ENCODE measurements at places on chromosomes 6 and 20.

- no peak for DNase-seq
Measured at GRCh38 chr20:37690626-37691369, 3.0 kb upstream of the CTNNBL1 start.

DNA sequence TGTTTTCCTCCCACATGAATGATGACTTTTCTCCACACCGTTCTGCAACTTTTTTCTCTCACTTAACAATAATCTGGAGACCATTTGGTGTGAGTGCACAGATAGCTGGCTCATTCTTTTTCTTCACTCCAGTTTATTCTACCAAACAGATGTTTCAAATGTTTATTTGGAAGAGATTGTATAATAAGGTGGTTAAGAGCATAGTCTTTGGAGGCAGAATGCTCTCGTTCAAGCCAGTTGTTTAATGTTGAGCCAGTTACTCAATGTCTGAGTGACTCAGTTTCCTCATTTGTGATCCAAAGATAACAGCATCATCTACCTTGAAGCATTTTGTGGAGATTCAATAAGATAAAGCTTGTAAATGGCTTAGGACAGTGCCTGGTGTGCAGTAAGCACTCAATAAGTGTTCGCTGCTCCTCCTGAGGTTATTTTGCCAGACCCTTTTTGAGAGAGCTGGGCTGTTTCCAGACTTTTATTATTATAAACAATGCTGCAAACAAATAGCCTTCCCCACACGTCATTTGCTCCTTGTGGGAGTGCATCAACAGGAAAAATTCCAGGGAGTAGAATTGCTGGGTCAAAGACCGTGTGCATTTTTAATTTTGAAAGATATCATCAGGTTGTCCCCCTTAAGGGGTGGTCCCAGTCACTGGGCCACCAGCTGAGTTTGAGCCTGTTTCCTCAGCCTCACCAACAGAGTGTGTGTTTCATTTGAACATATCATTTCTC, 70.6 kb downstream of the VEGFA start:
- DNase-seq: no peak

DNA sequence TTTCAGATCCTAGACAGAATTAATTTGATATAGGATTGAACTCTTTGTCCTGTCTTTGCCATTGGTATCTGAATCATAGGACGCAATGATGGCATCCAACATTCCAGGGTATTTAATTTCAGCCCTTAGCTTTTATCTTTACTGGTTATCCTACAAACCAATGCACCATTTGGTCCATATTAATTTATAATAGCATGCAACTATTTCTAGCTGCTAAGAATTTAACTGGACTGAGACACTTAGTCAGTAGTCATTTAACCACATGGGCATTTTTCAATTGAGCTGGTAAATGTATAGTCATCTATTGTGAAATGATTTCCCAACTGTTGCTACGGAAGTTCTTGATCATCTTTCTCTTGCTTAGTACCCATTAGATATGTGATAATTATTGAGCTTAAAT, 141.1 kb downstream of the CD164 start:
- no peak for DNase-seq

GRCh38 chr20:3172933-3173609, at the start of gene LZTS3:
LZTS3 (minus strand) TSS chr20:3173549; CDS start chr20:3167163, 6,386 bp downstream.
- peak; percentile 86 for DNase-seq

DNA sequence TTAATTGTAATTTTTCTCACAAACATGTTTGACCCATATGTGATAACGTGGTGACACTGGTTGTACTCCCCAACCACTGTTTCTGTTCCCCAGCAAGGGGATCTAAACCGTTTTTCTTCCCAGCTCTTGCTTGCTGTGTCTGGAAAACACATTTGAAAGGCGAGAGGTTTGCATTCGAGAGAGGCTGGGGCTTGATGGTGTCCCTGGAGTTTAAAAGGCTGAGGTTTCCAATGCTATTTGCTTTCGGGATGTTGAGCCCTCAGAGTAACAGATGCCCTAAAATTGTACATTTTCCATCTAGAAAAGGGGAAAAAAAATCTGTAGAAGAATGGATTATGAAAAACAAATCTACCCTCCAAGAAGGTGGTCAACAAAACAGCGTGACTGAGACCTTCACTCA, 35.4 kb downstream of the AKAP12 start:
- no peak for DNase-seq

GRCh38 chr6:62993951-62994350, 217.3 kb upstream of the FKBP1C start:
- no peak for DNase-seq

DNA sequence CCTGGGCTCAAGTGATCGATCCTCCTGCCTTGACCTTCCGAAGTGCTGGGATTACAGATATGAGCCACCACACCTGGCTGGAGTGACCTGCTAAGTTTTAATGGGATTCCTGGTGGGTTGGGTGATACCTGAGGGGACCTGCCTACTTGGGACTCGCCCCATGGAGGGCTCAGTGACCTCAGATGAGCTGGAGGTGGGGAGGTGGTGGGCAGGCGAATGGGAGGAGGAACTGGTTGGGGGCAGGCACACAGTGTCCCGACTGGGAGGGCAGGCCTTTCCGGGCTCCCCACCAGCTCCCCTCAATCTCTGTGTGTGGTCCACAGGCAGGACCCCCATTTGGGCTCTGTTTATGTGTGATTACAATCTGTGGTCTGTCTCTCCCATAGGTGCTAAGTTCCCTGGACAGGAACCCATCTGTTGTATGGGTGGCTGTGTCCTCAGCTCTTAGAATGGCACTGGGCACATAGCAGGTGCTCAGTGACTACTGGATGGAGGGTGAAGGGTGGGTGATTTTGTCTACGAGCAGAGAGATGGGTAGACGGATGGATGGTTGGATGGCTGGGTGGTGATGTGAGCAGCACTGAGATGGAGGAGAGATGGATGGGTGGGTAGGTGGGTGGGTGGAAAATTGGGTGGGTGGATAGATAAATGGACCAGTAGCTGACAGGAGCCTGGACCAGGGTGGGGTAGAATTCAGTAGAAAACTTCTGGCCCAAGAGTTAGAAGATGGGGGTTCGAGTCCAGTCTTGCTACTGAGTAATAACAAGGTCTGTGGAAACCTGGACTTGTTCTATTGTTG, 23.8 kb downstream of the CEBPB start:
- no peak for DNase-seq

DNA sequence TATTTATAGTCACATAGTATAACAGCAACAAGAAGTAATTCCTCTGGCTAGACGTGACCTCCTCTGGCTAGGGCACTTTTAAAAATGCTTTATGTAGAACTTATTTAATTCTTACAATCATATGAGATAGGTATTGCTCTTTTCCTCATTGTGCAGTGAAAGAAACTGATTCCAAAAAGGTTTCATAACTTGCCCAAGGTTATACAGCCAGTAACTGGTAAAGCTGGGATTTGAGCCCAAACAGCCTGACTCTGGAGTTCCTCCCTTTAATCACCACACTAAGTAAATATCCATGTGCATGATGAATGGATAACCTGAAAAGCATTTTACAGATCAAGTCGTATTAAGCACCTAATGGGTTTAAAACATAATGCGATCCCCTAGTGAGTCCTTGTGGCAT, 214.6 kb downstream of the PRL start:
- no peak for DNase-seq

GRCh38 chr6:12419631-12420272, 129.6 kb downstream of the EDN1 start:
- peak; percentile 80 for DNase-seq

GRCh38 chr6:109644131-109644530, 46.9 kb downstream of the AK9 start:
- DNase-seq: no peak

GRCh38 chr6:259901-260508, 32.3 kb upstream of the DUSP22 start:
- DNase-seq: no peak

DNA sequence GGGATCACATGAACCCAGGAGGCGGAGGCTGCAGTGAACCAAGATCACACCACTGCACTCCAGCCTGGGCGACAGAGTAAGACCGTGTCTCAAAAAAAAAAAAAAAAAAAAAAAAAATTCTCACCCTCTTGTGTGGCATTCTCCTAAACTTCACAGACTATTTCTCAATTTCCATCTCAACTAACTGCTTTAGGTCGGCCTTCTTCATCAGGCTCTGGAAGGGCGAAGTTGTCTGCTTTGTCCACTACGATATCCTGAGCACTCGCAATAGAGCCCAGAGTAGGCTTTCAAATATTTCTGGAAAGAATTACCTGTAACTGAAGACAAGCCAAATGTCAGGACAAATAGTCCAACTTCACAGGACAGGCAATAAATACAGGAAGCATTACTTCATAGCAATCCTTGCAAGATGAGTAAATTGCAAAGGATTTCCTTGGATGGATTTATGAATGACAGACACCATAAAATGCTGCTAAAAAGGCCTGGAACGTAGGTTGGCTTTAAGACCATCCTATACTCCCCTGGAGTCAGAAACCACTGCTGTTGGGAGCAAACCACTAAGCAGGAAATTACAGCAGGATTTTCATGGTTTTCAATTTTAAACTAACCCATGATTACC, 116.3 kb upstream of the SLC2A12 start:
- DNase-seq: no peak

- DNase-seq: no peak
Measured at GRCh38 chr6:56293781-56294180, 46.4 kb upstream of the COL21A1 start.

GRCh38 chr6:108260126-108260808, 573 bp downstream of the SNX3 start:
- DNase-seq: peak; percentile 41

- DNase-seq: no peak
Measured at GRCh38 chr6:37785663-37786270, 33.8 kb upstream of the ZFAND3 start.

GRCh38 chr6:154857529-154857928, 124.3 kb downstream of the SCAF8 start:
- no peak for DNase-seq

GRCh38 chr20:58990651-58991445, 9.8 kb downstream of the NELFCD start:
- no peak for DNase-seq

DNA sequence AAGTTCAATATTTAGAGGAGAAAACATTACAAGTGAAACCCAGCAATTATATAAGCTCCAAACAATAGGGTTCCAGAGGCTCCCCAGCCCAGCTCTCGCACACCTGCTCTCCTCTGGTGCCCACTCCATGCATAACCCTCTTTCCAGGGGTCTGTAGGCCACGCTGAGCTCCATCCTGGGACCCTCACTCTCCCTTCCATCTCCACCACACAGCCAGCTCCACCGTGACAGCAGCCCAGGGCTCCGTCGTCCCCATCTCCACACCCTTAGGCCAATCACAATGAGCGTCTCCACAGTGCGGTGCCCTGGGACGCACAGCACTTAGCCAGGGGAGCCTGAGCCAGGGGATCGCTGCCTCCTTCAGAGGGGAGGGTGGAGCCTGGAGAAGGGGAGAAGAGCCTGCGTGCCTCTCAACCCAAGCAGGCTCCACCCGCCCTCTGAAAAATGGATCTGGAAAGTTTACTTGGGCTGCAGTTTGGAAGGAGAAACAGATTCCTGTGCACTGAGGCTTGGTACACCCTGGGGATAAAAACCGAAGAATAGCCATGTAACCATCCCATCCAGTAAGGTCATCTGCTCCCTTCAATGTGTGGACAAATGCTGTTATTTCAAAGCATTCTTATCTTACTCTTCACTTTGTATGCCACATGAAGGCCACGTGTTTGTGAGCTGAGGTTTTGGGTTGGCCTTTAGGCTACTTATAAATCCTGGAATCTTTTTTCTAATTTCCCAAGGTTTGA, 72.4 kb upstream of the GGTLC1 start:
- no peak for DNase-seq

GRCh38 chr6:114194362-114195026, 148.3 kb downstream of the HS3ST5 start:
- no peak for DNase-seq
